T47D (cell line): ENCODE measurements at places on chromosomes 7 and 10.

GRCh38 chr7:29482056-29482455 is 81.6 kb upstream of the PRR15 start:
- no peak for DNase-seq

GRCh38 chr7:38335128-38335491 is 61.7 kb upstream of the TARP start:
- DNase-seq, result no peak

DNA sequence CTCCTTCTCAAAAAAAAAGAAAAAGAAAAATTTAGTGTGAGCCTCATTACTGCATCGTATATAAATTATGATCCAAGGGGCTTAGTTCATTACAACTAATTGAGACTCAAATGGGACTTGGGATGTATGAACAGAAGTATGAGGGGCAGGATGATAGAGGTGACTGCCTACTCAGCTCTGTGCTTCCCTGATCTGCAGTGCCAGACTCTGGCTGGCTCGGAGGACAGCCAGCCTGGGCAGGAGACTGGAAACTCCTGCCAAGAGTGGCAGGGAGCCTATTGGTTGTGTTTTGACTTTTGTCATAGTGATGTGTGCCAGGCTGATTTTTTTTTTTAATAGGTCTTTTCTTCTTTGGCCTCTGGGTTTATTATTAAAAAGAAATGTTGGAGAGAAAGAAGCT is 73.8 kb upstream of the GTF2IRD1 start:
- DNase-seq, result no peak

DNA sequence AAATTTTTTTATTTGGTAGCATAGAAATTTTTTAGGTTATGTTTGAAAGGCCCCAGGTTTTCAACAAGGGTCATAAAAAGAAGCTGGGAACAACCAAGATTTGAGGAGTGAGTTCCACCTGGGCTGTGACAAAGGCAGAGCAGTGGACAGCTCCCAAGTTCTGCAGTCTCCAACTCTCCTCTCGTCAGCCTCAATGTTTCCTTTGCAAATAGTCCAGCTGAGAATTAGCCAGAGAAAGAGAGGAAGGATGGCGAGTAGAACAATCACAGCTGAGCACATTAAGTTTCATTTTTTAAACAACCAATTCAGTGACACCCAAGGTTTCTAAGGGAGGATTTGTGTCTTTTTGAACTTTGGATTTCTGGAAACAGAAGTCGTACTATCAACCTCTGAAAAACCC is 143.2 kb downstream of the NRCAM start:
- DNase-seq, result no peak

DNA sequence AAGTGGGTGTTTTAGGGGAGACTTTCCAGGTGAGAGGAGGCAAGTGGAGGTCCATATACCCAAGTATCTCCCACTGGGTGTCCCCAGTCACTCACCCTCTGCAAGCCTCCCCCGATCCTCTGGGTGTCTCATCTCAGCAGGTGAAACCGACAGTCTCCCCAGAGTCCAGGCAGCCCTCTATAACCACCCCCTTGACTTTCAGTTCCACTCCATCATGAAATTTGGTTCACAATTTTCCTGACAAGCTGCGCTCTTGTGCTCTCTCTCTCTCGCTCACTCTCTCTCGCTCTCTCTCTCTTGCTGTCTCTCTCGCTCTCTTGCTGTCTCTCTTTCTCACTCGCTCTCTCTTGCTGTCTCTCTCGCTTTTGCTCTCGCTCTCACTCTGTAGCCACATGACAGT is 8.1 kb upstream of the RABGEF1 start:
- DNase-seq, result no peak

DNA sequence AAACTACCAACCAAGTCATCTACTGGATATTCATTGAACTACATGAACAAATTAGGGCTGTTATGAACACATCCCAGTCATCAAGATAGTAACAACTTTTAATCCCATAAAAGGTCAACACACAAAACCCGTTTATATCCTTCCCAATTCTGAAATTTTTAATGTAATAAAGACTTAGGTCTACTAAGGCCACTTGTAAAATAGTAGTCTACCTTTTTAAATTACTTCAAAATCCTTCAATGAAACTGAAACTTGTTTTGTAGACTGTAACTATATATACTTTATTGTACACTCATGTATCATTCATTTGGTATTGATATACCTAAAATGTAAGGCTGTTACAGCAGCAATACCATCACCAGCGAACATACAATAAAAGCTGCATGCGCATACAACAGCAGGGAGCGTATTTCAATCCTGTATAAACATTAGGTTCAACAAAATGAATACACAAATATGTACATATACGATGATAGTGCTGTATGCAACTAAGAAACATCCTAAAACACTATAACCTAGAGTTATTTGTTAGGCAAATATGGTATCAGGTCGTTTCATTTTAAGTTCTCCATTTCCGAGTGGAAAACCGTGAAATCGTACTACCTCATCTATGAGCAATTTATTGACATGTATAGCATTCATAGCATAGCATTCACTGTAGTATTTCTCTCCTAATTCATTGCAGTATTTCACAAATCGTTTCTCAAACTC is 973 bp downstream of the ATAD1 start:
- no peak for DNase-seq

DNA sequence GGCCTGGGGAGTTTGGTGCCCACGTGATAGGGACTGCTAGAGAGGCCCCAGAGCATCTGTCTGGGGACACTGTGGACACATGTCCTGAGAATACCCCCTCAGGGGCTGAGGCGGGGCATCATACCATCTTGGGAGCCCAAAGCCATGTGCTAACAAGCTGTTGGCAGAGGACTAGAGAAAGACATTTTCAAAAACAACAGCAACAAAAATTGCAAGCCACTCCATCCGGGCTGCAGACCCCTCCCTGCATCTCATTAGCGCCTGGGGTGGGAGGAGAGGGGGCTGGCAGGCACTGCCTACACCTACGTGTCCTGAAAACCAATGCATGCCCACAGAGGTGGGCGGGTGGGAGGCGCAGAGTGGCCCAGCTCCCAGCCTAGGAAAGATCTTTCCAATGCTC is 507.4 kb upstream of the PODXL start:
- no peak for DNase-seq

GRCh38 chr7:38539477-38540081 is 91.6 kb downstream of the AMPH start:
- no peak for DNase-seq

- no peak for DNase-seq
Measured at GRCh38 chr10:75097666-75098285, 13.7 kb upstream of the SAMD8 start.

- DNase-seq, result no peak
Measured at GRCh38 chr7:14292737-14293136, 303.3 kb upstream of the ETV1 start.

DNA sequence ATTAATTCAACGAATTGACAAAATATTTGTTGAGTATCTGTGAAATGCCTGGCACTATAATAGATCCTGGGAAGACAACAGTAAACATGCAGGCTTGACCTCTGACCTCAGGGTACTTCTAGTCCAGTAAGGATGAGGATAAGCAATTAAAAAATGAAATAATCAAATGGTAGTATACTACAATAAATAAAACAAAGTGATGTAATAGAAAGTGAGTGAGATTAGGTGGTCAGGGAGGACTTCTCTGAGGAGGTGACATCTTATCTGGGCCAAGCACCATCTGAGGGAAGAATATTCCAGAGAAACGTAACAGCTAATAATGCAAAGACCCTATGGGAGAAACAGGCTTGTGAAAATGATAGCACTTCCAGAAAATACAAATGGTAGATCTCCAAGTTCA is 50.1 kb upstream of the RHOBTB1 start:
- DNase-seq, result no peak

DNA sequence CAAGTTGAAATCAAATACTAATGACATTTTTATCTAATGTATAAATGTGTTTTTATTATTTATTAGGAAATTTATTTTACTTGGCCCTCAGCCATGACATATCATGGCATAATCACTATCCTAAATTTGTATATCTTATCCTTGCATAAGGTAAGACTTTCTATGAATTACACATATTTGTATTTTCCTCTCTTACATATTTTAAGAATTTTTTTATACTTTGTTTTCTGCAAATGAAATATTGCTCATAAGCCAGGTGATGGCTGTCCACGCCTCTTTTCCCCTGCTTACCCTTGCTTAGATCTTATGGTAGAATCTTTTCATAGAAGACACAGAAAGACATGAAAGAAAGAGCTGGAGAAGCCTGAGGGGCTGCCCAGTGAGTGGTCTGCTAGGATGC is 48.2 kb downstream of the IKZF1 start:
- DNase-seq, result no peak
